ENCODE measurements at places on chromosomes 7 and 10.

DNA sequence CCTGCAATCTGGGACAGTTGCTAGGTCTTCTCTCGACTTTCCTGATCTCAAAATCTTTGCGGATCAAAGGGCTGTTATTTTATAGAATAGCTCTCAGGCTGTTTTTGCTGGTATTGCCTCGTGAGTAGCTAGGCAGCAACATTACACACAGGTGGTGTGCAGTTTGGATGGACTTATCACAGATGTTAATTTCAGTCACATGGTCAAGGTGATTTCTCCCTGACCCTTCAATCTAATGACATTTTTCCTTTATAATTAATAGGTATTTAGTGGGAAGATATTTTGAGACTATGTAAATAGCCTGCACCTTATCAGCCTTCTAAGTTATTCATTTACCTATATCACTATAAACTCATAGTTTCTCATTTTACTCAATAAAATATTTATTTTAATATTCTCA is 309.6 kb upstream of the PRKCQ start:
- no peak for DNase-seq

DNA sequence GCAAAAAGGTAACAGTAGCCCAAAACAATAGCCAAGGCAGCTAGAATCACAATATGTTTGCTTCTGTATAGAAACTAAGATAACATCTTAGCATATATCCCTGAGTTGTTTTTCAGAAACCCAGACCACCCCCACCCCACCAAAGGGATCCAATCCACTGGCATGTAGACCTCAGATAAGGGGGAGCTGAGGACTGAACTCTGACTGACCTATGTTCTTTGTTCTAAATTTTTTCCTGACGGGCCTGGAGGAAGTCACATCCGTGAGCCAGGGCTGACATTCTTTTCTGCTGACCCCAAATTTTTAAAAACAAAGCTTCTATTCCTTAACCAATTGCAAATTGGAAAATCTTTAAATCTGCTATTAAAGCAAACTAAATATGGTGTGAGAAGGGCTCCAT is 493.9 kb upstream of the IGFBP3 start:
- no peak for DNase-seq

DNA sequence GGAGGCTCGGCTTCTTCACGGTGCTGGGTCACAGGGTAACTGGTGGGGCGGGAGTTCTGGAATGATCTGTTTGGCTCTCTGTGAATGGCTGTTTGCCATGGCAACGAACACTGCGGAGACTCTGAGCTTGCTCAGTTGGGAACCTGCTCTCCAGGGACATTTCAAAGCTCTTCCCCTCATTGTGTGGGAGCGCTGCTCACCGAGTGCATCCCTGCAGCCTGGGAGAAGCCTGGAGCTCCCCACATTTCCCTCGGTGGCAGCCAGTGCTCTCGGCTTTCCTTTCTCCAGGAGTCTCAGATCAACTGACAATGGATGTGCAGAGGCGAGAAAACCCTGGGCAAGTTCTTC is 57.6 kb upstream of the CACUL1 start:
- no peak for DNase-seq

DNA sequence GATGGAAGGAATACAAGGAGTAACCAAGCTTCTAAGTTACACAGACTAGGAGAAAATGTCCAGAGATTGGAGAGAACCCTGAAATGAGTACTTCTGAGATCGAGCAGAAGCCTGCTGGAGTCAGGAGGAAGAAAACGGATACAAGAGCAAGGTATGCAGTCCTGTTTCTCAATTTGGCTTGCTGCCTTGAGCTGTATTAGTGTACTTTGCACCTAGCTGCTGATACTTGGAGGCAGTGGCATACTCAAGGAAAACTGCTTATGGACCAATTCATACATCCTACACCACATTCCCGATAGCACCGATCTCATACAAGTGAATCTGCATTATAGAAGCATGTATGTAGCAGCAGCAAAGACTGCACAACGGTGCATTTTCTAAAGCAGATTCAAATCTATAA is 14.4 kb downstream of the PIP4K2A start:
- no peak for DNase-seq

GRCh38 chr7:149883452-149883861 is 9.7 kb downstream of the ATP6V0E2 start:
- peak; percentile 59 for DNase-seq

GRCh38 chr7:124898531-124898930 is 31.1 kb downstream of the POT1 start:
- no peak for DNase-seq

- peak; percentile 94 for DNase-seq
Measured at GRCh38 chr10:3782451-3783315, 2.3 kb downstream of the KLF6 start.

DNA sequence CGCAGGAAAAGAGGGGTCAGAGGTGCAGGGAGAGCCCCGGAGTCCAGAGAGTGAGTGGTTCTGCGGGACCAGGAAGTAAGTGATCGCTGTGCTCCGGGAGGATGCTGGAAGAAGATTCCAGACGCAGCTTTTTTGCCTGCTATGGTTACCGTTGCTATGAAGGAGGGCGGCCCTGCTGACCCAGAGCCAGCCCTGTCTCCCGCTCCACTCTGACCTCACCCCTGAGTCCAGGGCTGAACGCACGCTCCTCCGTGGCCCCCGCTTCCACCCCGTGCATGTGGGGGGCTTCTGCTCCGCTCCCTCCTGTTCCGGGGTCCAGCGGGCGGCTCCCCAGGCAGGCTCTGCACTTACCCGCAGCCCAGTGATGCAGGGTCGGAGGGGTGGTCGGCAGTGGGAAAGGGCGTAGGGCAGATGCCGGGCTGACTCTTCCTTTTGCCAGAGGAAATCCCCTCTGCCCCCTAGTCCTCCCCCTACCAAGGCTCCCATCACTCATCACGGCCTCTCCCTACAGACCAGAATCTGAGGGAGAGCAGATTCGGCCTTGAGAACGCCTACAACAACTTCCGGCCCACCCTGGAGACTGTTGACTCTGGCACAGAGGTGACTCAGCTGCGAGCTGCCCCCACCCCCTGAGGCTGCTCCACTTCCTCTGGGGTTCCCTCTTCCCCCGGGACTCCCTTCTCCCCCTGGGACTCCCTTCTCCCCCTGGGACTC is 2.7 kb upstream of the MUC17 start:
- DNase-seq = peak; percentile 92

- DNase-seq = peak; percentile 65
Measured at GRCh38 chr7:158863611-158864506, 7.5 kb downstream of the DYNC2I1 start.

DNA sequence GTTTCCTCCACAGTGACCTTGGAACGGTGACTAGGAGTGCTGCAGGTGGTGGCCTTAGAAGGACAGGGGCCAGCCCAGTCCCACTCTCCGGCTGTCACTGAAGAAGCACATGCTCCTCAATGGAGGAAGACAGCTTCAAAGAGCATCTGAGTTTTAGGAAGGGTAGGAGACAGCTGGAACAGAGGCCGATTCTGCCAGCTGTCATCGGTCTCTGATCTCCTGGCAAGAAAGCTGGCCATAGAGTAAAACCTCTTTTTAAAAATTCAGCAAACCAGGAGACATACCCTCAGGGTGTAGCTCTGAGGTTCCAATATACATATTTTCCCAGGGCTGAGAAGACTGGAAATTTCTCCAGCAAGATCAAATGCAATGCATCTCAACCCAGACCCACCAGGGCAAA is 55.9 kb downstream of the KCNMA1 start:
- no peak for DNase-seq

DNA sequence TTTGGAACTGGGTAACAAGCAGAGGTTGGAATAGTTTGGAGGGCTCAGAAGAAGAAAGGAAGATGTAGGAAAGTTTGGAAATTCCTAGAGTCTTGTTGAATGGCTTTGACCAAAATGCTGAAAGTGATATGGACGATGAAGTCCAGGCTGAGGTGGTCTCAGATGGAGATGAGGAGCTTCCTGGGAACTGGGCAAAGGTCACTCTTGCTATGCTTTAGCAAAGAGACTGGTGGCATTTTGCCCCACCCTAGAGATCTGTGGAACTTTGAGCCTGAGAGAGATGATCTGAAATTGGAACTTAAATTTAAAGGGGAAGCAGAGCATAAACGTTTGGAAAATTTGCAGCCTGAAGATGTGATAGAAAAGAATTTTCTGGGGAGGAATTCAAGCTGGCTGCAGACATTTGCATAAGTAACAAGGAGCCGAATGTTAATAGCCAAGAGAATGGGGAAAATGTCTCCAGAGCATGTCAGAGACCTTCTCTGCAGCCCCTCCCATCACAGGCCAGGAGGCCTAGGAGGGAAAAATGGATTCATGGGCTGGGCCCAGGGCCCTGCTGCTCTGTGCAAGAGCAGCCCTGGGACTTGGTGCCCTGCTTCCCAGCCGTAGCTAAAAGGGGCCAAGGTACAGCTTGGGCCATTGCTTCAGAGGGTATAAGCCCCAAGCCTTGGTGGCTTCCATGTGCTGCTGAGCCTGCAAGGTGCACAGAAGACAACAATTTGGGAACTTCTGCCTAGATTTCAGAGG is 3.6 kb downstream of the PDSS1 start:
- no peak for DNase-seq

GRCh38 chr7:106289848-106290247 is 5.1 kb upstream of the NAMPT start:
- DNase-seq = peak; percentile 9

DNA sequence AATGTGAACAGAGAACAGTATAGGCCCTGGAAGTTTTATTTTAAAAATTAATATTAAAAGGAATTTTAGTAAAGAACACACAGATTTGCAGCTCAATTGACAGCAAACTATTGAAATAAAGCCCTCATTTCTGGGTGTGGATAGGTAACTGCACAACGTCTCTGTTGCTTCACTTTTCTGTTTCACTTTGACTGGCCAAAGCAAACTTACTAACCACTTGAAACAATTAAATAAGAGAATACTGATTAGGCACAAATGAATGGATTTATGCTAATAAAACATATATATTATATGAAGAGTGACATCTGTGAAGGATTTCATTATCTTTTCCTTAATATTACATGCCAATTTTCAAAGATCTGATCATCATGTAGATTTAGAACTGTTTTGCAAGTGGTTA is 11.9 kb downstream of the ZNF804B start:
- no peak for DNase-seq

DNA sequence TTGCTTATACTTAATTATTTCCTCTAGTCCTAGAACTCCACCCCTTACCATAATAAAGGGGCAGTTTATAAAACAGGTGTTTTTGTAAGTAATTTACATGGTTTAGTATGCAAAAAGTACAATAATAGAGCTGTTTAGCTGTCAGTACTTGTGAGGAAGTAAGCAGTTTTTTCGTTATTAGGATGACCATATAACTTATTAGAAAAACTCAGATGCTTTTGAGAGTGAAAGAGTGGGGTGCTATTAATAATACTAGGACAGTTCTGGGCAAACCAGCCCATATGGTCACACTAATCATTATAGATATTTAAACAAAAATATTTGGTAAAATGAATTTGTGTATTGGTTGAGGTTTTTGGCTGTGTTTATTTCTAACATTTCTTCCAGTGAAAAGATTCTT is 201.9 kb upstream of the KAT6B start:
- DNase-seq = no peak
